ENCODE measurements at places on chromosomes 4 and X.

GRCh38 chrX:20374450-20374849 lies 107.7 kb upstream of the RPS6KA3 start:
- DNase-seq, result no peak

DNA sequence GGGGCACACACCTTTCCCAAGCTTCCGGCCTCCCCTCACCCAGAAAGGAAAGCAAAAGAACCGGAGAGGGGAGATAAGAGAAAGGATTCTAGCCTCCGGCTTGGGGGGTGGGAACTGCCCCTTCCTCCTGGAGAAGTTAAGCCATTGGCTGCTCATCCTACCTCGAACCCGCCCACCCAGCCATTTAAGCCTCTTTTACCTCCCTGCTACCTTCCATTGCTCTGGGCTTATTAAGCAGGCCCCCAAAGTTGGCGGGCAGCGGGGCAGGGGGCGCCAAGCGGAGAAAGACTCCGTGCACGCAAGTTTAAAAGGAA lies 2.3 kb downstream of the MAML3 start:
- no peak for DNase-seq

DNA sequence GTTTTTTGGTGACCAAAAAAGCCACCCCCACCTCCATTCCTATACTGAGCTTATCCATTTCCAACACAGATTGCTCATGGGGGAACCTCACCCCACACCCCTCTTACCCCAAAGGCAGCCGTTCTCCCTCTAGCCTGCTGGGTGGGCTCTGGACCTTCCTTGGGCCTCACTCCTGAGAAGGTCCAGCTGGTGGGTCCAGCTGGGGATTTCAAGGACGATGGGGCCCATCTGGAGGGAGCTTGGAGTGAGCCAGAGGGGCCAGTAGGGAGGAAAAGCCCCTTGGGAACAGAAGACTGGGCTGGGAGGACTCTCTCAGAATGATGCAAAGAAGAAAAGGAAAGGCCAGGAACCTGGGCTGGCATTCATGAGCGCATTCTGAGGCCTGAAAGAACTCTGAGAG lies 42.0 kb upstream of the PJA1 start:
- no peak for DNase-seq

DNA sequence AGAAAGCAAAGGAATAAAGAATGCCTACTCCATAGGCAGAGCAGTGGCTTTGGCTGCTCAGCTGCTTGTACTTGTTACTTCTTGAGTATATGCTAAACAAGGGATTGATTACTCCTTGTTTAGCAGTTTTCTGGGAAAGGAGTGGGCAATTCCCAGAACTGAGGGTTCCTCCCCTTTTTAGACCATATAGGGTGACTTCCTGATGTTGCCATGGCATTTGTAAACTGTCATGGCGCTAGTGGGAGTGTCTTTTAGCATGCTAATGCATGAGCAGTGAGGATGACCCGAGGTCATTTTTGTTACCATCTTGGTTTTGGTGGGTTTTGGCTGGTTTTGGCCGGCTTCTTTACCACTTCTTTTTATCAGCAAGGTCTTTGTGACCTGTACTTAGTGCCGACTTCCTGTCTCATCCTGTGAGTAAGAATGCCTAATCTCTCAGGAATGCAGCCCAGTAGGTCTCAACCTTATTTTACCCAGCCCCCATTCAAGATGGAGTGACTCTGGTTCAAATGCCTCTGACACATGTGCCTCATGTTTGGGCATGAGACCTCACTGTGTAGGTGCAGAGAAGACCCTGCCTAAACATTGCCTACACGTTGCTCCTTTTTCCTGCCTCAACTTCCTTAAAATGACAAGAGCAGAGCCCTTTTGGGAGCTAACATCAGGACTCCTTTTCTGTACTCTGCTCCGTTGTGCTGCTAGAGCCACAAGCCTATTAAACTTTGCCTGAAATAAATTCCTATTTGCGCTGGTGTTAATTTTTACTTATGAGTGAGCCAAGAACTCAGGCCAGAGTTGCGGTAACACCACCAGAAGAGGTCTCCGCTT lies 21.0 kb upstream of the UBA6 start:
- no peak for DNase-seq

- DNase-seq, result no peak
Measured at GRCh38 chrX:69077895-69078455, 87.3 kb downstream of the PJA1 start.

DNA sequence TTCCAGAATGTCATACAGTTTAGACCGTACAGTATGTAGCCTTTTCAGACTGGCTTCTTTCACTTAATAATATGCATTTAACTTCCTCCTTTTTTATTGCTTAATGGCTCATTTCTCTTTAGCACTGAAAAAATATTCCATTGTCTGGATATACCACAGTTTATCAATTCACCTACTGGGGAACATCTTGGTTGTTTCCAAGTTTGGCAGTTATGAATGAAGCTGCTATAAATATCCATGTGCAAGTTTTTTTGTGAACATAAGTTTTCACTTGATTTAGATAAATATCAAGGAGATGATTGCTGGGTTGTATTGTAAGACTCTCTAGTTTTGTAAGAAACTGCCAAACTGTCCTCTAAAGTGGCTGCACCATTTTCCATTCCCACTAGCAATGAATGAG lies 375.5 kb downstream of the PCDH18 start:
- no peak for DNase-seq

- DNase-seq, result no peak
Measured at GRCh38 chr4:54813674-54814073, 155.9 kb downstream of the KIT start.

GRCh38 chr4:168585168-168586091 lies 88.6 kb downstream of the PALLD start:
- peak; percentile 73 for DNase-seq

GRCh38 chr4:145639186-145639698 lies 20.1 kb downstream of the MMAA start:
- DNase-seq, result no peak

DNA sequence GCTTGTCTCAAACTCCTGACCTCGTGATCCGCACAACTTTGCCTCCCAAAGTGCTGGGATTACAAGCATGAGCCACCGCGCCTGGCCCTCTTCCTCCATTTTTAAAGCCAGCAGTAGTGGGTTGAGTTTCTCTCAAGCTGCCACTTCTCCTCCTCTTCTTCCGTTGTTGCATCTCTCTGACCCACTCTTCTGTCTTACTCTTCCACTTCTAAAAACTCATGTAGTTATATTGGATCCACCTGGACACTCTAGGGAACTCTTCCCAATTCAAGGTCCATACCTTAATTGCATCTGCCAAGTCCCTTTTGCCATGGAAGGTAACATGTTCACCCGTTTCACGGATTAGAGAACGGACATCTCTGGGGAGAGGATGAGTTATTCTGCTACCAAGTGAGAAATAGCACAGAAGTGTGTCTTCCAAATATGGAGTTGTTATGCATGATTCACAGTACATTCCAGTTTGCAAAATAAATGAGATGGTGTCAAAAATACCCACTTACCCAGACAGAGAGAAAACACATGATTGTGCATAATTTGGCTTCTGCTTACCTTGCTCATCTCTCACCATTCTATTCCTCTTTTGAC lies 51.8 kb downstream of the GBA3 start:
- no peak for DNase-seq

Measured in amniotic stem cell (primary cell).